Peyer's patch (tissue), 4 donors: ENCODE measurements at places on chromosomes 5 and 9. TPM values are rescaled to one million over a fixed set of nuclear protein-coding genes. Genes with fewer than 3 reads are reported as not detected.

GRCh38 chr5:152113401-152113800, 188.8 kb upstream of the GLRA1 start:
- DNase-seq: no peak

Gene OR1L6
- not detected for total RNA-seq

DNA sequence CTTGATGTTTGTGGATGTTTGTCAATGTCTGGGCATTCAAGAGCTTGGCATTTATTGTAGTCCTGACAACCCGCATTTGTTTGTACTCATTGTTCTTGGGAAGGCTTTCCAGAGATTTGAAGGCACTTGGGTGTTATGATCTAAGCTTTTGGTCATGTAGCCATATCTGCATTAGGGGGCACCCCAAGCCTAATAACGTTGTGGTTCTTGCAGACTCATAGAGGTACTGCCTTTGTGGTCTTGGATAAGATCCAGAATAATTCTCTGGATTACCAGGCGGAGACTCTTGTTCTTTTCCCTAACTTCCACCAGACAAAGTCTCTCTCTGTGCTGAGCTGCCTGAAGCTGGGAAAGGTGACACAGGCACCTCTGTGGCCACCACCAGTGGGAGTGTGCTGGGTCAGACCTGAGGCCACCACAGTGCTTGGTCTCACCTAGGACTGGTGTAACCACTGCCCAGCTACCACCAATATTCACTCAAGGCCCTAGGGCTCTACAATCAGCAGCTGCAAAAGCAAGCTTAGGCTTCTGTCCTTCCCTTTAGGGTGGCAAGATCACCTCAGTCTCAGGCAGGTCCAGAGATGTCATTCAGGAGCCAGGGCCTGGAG, 144.4 kb upstream of the TAS2R1 start:
- no peak for DNase-seq

Gene MEIKIN
- total RNA-seq: not detected

- DNase-seq: no peak
Observed at GRCh38 chr5:168295574-168296201, 4.2 kb downstream of the WWC1 start.

Gene LCN2
- total RNA-seq: 22.1 TPM

- no peak for DNase-seq
Observed at GRCh38 chr9:34526026-34526425, 3.2 kb upstream of the ENHO start.

Gene UBE2QL1
- 3.3 TPM for total RNA-seq

Gene LCN9
- total RNA-seq: not detected

DNA sequence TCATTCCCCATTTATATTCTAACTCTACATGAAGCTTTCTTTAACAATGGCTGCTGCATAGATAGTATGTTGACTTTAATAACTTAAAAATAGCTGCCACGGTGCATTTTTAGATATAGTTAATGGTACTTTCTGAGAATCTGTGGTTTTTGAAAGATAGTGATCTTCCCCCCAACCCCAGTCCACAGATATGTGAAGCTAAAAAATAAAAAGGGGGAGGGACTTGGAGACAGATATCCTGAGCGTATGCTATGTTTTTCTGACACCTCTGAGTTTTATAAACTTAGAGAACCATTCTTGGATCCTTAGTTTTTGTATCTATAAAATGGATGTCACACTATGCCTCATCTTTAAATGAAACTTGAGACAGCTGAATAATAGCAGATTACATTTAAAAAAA, 120.5 kb downstream of the SNX18 start:
- no peak for DNase-seq

Gene C5orf52
- total RNA-seq: not detected

Gene TAF11L5
- not detected for total RNA-seq

Gene SPRY4
- total RNA-seq: 17.5 TPM

- no peak for DNase-seq
Observed at GRCh38 chr5:95713960-95714710, 17.0 kb upstream of the RHOBTB3 start.

- no peak for DNase-seq
Observed at GRCh38 chr9:6109986-6110385, 94.6 kb upstream of the RANBP6 start.

Gene NAIP
- total RNA-seq: 28.4 TPM

GRCh38 chr9:10238087-10238486, 374.7 kb downstream of the PTPRD start:
- no peak for DNase-seq

Gene RECK
- total RNA-seq: 8.0 TPM
